Urinary bladder (tissue), 4 donors: ENCODE measurements at places on chromosomes 16 and 17.

DNA sequence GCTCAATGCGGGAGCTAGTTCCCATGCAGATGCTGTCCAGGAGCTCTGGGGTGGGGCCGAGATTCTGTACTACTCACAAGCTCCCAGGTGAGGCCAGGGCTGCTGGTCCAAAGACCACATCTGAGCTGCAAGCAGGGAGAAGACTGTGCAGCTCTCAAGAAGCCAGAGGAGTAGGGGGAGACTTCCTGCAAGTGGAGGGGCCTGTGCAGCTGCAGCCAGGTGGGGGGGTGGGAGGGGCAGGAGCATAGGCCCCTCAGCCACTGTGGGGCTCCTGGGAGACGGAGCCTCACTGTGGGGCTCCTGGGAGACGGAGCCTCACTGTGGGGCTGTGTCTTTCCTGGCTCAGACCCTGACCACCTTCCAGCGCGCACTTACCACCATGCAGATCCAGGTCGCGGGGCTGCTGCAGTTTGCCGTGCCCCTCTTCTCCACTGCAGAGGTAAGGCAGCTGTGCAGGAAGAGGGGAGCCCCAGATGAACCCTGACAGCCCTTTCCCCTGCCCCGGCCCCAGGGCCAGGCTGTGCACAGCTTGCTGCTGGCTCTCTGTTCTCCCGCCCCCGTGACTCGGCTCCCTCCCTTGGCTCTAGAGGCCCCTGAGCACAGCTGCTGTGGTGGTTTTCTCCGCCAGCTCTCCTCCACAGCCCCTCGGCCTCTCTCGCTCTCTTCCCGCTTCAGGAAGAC, 24.3 kb upstream of the DNAI2 start:
- DNase-seq = no peak

GRCh38 chr16:81473558-81473957, 28.9 kb downstream of the CMIP start:
- no peak for DNase-seq

DNA sequence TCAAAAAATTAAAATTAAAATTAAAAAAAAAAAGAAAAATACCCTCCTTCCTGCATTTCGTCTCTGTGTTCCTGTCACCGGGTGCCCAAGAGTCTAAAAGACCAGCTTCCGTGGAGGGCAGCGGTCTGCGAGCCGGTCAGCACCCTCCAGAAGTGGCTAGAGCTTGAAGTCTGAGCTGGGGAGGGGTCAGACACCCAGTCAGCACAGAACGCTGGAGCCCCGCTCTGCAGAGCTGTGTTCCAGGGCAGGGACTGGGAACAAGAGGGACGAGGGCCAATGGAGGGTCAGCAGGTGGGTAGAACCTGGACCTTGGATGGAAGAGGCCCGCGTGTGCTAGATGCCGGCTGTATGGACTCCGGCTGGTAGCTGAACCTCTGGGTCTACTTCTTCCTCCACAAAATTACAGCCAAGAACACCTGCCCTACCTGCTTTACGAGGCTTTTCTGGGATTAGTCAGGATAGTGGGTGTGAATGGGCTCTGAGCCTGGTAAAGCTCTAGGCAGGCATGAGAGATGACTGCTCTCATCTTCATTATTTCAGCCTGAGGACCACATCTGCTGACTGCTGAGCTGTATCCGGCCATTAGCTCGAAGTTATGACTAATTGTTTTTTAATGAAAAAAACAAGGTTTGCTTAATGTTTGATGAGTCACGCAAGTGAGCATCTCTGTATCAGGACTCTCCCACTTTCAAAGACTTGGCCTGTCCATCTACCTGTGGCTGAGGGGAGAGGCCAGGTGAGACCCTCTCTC, 5.9 kb downstream of the TRPV1 start:
- DNase-seq = no peak

- DNase-seq = no peak
Measured at GRCh38 chr16:82042846-82043245, 7.8 kb downstream of the HSD17B2 start.

GRCh38 chr16:15855704-15856003, 1.2 kb downstream of the MYH11 start:
- DNase-seq = no peak

DNA sequence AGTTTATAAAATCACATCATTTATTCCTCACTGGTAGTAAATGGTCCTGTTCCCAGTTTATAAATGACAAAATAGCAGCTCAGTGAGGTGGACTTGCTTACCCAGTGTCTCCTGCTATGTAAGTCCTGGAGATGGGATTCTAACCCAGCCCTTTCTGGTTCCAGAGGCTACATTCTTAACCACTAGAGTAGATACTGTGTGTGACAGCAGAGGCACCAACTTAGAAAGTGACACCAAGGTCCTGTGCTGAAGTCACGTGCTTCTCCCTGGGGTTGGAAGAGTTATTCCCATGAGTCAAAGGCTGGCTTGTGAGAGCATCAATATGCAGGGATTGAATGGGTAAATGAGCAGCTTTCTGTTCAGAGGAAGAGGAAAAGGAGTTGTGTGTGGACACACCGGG, 167.3 kb upstream of the IRX3 start:
- DNase-seq = no peak
